ENCODE measurements at places on chromosomes 13 and 19.

DNA sequence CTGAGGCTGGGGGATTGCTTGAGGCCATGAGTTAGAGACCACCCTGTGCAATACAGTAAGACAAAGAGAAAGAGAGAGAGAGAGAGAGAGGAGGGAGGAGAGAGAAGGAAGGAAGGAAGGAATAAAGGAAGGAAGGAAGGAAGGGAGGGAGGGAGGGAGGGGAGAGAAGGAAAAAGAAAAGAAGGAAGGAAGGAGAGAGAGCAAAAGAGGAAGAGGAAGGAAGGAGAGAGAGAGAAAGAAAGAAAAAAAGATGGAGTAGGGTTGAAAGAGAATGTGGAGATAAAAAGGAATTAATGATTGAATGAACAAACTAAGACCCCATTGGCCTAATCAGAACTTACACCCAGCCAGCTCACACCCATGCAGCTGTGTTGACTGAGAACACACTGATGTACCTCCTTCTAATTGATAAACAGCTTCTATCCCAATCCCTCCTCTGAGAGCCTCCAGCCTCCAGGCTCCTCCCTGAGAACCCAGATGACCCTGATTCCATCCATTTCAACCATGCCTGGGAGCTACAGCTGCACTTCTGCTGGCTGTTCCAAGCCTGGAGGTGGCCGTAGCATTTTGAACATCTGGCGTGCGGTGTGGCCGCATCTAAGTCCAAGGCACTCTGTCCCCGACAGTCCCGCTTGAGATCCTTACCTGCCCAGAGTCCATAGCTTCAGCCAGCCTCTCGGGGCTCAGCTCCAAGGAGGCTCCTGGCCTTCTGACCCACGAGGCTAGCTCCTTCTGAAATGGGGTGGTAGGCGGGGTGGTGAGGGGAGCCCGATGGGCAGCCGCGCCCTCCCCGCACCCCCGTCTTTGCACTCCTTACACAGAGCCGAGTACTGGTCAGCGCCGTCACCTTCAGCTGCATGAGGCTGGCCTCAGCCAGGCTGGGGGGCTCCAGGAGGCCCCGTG lies 1.1 kb downstream of the PRODH2 start:
- no peak for DNase-seq

DNA sequence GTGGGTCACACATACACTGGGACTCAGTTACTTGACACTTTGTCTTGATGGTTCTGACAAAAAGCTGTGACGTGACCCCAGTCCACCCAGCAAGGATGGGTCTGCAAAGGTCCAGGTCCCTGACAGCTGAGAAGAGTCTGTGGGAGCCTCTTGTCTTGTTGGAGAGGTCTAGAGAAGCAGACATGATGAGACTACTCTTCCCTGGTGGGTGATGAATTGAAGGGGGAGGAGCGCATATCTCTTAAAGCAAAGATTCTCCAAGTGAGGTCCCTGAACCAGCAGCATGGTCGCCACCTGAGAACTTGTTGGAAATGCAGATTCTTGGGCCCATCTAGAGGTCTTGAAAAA lies 78.5 kb upstream of the MEDAG start:
- DNase-seq, result no peak

DNA sequence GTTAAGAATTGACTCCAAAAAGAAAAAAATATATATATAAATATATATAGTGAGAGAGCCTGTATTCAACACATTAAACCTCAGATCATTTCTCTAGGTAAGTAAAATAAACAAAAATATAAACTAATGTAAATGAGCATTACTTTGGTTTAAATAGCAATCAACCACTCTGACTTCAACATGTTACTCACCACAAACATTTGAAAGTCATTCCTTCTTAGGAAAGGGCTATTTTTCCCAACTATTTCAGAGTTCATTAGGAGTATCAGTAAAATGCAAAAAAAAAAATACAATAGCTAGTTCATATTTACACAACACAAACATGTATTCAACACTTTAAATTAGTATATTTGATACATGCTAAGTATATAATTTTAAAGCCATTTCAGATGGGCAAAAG lies 40.5 kb downstream of the KLF12 start:
- DNase-seq, result no peak

GRCh38 chr13:45582408-45583076 lies 33.0 kb downstream of the ERICH6B start:
- no peak for DNase-seq

GRCh38 chr19:43532571-43532961 lies 422 bp upstream of the ZNF575 start:
- DNase-seq, result no peak

GRCh38 chr13:20035130-20035529 lies 76.6 kb downstream of the ZMYM2 start:
- no peak for DNase-seq

- no peak for DNase-seq
Measured at GRCh38 chr13:111219280-111219679, 101.2 kb upstream of the TEX29 start.

DNA sequence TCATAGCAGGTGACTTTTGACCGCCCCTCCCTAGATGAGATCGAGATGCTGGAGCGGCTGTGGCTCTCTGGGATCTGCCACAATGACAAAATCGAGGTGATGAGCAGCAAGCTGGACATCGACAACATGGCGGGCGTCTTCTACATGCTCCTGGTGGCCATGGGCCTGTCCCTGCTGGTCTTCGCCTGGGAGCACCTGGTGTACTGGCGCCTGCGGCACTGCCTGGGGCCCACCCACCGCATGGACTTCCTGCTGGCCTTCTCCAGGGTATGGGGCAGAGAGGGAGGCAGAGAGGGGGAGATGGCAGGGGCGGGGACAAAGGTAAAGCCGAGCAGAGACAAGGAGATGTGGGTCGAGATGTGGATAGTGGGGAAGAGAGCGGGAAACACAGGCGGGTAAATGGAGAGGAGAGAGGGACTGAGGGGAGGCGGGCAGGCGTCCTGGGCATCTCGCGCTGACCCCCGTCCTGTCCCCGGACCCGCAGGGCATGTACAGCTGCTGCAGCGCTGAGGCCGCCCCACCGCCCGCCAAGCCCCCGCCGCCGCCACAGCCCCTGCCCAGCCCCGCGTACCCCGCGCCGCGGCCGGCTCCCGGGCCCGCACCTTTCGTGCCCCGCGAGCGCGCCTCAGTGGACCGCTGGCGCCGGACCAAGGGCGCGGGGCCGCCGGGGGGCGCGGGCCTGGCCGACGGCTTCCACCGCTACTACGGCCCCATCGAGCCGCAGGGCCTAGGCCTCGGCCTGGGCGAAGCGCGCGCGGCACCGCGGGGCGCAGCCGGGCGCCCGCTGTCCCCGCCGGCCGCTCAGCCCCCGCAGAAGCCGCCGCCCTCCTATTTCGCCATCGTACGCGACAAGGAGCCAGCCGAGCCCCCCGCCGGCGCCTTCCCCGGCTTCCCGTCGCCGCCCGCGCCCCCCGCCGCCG lies 3.4 kb upstream of the GRWD1 start:
- DNase-seq, result no peak

- no peak for DNase-seq
Measured at GRCh38 chr13:39283072-39283471, 244.8 kb downstream of the NHLRC3 start.

DNA sequence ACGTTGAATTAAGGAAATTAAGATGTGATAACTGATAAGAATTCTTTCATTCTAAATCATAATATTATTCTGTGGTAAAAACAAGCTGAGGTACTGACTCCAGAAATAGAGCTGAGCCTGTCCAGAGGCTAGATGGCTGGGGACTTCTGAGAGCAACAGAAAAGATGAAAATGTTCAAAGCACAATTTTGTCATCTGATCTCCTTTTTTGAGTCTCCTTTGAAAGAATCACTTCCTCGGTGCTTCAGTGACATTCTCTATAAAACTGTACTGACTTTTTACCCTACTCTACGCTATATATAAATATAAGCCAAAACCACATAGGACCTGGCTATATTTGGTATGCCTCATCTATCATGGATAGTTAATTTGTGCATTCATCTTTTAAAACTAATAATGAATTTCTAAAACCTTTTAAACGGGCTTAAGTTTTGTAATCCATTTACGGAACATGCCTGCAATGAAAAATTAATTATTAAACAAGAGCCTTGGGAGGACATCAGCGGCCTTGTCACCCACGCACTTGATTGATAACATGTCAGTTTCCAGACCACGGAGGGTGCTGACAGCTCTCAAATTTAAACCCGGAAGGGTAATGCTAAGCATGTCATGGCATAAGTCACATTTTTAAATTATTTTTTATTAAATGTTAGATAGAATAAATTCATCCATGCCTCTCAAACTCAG lies 235.5 kb downstream of the PCDH9 start:
- no peak for DNase-seq

DNA sequence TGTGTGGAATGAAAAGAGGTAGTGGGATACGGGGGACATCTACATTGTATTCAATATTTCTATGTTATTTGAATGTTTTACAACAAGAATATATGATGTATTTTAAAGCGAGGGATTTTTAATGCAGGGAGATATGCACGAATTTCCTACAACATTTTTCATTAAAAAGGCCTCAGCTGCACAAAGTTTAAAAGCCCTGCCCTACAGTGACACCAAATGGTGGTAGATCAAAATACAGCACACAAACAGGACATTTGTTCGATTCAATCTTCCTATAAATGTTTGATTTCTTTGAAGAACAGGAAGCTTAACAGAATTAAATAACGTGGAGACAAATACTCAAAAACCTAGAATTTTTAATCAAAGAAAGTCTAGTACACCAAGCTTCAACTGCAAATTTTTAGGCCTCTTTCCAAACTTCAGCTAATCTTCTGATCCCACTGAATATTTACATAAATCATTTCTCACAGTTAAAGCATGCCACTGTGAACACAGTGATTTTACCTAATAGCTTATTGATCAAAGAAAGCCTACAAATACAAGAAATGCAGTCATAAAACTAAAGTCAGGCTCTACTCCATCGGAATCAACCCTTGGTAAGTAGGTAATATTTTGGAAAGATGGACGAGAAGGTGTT lies 257.2 kb downstream of the DIAPH3 start:
- no peak for DNase-seq

GRCh38 chr19:54030895-54031586 lies 32.7 kb downstream of the VSTM1 start:
- DNase-seq, result no peak

DNA sequence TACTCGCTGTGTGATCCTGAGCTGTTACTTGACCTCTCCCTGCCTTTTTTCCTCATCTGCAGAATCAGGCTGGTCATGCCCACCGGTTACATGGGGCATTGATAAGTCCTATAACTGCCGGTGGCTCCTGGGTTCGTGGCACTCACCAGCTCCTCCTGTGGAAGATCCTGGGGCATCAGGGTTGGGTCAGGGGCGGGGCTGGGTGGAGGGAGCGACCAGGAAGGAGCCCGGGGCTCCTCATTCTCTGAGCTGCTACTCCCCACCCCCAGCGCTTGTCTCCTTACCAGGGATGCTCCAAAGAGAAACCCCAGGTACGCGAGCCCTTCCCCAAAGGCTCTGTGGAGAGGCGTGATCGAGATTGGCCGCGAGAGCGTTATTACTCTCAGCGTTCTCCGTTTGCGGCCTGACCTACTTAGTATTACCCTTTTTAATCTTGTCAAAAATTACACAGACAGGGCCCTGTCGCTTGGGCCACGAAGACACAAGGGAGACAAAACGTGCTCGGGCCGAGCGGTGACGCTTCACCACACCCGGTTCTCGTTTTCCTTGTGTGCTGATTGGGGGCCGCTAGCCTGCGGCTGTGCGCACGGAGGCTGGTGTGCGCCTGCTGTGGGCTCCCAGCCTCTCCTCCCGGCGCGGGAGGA lies 10.7 kb downstream of the HDGFL2 start:
- DNase-seq, result no peak

- DNase-seq, result no peak
Measured at GRCh38 chr19:50184196-50184595, 19.2 kb upstream of the MYH14 start.

GRCh38 chr13:79466872-79467271 lies 14.1 kb upstream of the NDFIP2 start:
- DNase-seq, result no peak

- DNase-seq, result no peak
Measured at GRCh38 chr19:13744174-13744573, 20.1 kb upstream of the MRI1 start.

GRCh38 chr19:16938211-16938610 lies 49.4 kb downstream of the F2RL3 start:
- no peak for DNase-seq

- no peak for DNase-seq
Measured at GRCh38 chr19:45764945-45765701, 3.9 kb downstream of the SIX5 start.

DNA sequence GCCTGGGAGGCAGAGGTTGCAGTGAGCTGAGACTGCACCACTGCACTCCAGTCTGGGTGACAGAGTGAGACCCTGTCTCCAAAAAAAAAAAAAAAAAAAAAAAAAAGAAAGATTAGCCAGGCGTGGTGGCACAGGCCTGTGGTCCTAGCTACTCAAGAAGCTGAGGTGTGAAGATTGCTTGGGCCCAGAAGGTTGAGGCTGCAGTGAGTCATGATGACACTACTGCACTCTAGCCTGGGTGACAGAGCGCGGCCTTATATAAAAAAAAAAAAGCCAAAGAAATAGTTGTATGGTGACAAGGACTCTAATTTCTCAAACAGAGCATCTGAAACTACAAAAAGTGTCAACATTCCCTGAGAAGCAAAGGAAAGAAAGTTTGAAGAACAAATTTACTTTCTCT lies 3.4 kb downstream of the PBX4 start:
- no peak for DNase-seq

DNA sequence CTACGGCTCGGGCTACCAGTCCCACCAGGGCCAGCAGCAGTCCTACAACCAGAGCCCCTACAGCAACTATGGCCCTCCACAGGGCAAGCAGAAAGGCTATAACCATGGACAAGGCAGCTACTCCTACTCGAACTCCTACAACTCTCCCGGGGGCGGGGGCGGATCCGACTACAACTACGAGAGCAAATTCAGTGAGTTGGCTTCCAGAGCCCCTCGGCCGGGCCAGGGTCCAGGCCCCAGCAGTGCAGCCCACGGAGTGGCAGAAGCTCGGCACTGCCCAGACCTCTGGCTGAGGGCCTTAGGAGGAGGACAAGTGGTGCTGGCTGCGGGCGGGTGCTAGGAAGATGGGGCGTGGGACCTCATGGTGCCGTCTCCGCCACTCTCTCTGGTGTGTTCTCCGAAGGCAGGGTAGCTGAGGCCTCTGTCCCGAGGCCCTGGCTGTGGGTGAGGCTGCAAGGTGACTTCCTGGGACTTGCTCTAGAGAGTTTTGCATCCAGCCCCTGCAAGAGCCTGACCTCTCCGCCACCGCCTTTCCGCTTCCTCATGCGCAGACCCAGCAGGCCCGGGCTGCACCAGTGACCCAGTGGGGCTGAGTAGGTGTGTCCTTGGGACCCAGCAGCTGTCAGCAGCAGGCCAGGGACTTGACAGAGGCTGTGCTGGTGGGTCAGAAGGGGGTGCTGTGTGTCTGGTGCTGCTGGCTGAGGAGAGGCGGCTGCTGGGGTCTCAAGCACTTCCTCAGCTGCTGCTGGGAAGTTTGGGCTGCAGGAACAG lies 13.5 kb upstream of the QTRT1 start:
- DNase-seq, result no peak
